ENCODE measurements at places on chromosomes 13 and 19.

- no peak for DNase-seq
Measured at GRCh38 chr13:26989261-26989956, 182.2 kb downstream of the USP12 start.

- no peak for DNase-seq
Measured at GRCh38 chr19:18987456-18987855, 45.9 kb downstream of the SUGP2 start.

DNA sequence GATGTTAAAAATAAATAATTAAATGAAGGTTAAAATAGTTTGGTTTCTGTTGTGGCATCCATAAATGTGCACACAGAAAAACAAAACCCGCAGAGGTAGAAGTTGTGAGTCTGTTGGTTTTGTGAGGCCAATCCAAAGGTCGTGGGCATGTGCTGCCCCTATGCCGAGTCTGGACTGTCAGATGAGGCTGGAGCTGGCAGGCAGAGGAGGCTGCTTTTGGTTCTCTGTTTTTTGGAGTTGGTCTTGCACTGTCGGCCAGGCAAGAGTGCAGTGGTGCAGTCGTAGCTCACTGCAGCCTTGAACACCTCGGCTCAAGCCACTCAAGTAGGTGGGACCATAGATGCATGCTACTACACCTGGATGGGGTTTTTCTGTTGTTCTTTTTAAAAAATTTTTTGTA, 43.7 kb downstream of the TSSK6 start:
- no peak for DNase-seq

DNA sequence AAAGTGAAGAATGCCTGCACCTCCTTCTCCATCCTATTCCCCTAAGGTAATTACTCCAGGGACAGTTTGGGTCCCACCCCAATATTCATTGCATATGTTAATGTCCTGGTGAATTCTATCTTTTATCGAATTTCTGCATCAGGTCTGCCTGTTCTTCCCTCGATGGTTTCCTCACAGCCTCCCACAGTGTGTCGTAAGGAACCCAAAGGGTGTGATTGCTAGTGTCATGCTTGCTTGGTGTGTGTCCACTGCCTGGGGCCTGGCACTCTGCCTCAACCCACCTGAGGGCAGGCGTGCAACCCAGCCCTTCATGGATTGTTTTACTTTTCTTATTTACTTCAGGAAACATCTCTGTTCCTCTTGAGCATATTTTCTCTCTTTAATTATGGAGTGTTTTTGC, 60.2 kb upstream of the CYSLTR2 start:
- no peak for DNase-seq

GRCh38 chr19:1408300-1409203, 1.2 kb downstream of the DAZAP1 start:
- DNase-seq = peak; percentile 93

DNA sequence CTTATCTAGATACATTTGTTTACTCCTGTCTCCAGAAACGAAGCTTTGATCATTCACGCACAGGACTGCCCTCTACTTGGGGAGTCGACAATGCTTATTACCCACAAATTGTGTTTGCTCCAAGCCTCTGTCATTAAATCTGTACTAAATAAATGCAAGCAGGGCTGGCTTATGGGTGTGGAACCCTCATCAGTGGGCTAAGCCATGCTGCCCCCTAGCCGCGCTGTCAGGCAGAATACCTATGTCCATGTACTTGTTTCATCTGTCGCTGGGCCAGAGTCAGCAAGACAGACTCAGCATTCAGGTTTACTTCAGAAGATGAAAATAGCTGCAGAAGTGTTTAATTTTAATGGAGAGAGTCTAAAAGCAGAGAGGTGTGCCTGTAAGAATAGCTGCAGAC, 110.0 kb upstream of the PRR20A start:
- no peak for DNase-seq

GRCh38 chr13:73450583-73450982, 391.8 kb downstream of the KLF5 start:
- DNase-seq = no peak

DNA sequence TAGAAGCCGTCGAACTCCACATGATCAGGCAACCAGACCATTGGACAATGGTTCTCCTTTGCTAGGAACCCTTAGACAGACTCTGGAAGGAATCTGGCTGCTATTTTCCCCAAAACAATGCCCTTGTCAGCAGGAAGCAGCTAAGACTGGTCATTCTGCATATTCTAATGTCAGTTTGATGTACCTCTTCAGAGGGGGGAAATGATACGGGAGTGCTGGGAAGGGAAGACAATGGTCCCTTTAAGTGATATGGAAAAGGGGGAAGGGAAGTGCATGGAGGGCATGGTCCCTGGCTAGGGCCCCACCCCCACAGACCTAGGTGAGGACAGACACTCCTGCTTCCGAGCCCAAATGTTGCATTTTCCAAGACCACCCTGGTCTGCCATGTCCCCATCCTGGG, 389.0 kb upstream of the SLITRK6 start:
- DNase-seq = no peak

DNA sequence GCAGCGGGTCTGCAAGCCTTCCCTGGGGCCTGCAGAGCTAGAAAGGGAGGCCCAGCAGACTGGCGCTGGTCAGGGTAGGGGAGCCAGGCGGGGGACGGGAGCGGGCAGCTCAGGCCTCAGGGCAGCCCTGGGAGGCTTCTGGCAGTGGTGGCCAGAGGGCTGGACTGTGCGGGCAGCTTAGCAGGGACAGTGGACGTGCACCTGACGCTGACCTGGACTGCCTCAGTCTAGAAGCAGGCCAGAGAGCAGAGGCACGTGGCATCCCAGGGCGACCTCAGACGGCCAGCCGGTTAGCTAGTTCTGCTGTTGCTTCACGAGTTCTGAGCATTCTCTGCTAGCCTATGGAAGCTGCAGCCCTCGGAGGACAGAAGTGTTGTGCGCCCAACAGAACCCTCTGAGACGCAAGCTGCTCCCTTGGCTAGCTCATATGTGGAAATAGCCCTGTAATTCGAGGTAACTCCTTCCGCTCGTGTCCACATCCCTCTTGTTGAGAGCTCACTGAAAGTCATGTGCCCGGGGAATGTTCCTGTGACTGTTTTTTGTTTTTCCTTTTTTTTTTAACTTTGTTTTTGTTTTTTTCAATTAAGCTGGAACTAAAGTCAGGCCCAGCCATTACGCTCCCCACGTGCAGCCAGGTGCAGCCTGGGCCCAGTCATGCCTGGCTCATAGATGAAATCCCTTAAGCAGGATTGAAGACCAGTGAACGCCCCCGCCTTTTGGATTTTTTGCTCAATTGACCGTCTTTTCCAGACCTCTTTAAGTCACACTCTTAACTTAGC, 1.9 kb upstream of the FAM174C start:
- no peak for DNase-seq

GRCh38 chr13:113442354-113442984, 10.8 kb downstream of the ADPRHL1 start:
- peak; percentile 42 for DNase-seq

- DNase-seq = no peak
Measured at GRCh38 chr19:1017115-1017905, 3.6 kb downstream of the TMEM259 start.

All from osteoblast (primary cell).